Cerebellar nuclear complex (tissue), 1 donor: ENCODE measurements at places on chromosomes 5 and 9.

- DNase-seq: no peak
Measured at GRCh38 chr5:6714226-6715041, 1.2 kb downstream of the TENT4A start.

DNA sequence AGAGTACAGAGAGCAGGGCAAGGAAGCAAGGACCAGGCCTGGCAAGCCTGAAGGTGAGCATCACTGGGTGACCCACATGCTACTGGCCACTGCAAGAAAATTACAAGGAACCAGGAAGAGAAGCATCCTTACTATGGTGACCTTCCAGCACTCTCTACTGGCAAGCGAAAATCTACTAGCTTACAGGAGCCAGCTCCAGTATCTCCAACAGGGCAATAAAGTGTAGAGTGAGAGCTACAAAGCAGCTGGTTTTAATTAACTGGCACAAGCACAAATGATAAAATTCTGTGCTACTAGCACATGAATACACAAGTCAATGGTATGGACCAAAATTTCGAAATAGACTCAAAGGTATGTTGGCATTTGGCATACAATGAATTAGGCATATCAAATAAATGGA, 113.3 kb upstream of the CAST start:
- no peak for DNase-seq

GRCh38 chr9:89684218-89684617, 79.4 kb downstream of the GADD45G start:
- DNase-seq: no peak

DNA sequence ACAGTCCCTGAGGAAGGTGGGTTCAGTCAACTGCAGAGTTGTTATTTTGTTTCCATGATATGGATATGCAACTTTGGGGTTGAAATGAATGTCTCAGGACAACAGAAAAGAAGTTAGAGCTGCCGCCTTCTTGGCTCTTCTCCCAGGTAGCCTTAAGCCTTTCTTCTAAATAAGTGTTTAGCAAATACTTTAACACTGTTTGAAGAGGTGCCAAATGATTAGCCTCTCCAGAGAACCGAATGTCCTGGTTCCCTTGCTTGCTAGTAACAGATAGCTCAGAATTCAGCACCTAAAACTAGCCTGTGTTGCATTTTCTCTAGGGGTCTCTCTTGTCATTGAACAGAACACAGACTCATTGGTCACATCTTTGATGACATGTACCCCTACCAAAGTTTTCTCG, 127.7 kb upstream of the PIK3R1 start:
- no peak for DNase-seq

GRCh38 chr5:76154009-76154690, 71.0 kb downstream of the SV2C start:
- DNase-seq: no peak

DNA sequence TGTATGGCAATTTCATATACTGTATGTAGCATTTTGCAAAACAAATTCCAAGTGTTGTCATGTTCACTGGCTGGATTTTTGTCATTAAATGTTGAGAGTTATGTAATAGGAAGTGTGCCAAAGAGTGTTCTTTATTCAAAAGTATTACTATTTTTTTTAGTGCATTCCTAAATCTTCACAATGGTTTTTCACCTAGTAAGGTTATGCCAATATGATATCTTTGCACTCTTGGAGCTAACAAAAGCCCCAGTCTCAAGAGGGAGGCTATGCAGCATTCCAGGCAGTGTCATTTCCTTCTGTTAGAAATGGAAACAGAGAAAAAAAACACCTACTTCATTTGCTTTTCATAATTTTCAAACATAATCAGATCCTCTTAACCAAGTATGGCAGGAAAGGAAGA, 5.1 kb upstream of the SSBP2 start:
- no peak for DNase-seq

DNA sequence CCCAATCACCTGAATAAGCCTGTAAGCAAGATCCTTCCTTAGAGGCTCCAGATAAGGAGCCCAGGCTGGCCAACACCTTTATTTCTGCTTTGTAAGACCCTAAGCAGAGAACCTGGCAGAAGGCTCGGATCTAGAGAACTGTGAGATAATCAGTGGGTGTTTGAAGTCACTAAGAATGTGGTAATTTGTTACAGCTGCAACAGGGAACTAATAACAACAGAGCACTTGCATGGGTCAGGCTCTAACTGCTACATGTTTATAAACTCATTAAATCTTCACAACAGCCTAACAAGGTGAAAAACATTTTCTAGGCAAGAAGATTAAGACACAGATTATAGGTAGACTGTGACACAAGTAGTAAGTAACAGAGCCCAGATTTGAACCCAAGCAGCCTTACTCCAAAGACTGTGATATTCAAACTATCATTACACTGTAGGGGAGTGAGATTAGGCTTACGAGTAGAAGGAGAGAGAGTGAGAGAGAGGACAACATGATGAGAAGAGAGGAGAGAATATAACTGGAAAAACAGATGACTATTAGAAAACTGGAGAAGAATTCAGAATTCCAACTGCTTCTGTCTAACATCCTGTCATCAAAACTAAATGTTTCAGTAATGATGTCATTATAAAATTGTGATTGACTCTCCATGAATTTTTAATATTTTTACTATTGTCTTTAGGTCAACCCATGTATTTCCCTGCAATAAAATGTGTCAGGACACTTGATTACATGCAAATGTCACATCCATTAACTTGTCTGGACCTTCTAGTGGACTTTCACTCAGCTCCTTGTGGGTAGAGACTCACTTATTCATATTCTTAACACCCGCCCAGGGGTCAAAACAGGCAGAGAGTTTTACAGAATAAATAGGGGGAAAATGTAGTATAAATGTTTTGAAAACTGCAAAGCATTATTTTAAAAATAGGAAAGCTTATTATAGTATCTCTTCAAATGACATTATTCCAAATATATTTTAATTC, 290.9 kb upstream of the RGMB start:
- DNase-seq: no peak

DNA sequence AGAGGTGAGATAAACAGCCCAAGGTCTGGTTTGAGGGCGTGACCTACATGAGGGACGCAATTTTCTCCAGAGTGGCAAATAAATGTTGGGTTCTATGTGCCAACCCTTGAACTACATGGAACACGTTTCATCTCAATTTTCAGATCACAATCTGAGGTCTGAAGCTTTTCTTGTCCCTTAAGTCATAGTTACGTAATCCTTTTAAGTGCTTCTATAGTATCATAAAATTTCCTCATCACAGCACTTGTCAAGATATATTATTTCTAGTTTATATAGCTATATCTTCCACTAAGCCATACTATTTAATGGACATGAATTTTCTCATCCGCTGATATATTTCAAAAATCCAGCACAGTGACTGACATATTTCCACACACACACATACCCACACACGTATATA, 53.1 kb upstream of the GRIN3A start:
- no peak for DNase-seq

DNA sequence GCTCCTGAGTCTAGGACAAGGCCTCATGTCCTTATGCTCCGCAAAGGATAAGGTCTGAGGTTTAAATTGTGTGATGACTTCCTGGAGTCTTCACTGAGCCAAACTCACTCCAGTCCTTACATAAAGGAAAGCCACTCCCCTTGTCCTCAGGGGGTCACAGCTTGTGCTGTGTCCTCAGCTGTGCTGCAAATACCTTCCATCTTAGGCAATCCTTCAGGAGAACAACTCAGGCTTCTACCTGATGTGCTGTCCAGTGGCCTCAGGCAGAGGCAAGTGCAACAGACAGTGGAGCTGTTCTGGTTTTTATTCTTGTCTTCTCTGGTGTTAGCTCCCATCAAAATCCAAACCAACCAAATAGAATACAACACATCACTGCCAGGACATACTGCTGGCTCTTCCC, 151.5 kb downstream of the TAF11L14 start:
- DNase-seq: no peak

GRCh38 chr5:68320413-68320986, 104.9 kb downstream of the PIK3R1 start:
- no peak for DNase-seq

GRCh38 chr9:94644543-94644942, 5.2 kb upstream of the FBP1 start:
- no peak for DNase-seq

DNA sequence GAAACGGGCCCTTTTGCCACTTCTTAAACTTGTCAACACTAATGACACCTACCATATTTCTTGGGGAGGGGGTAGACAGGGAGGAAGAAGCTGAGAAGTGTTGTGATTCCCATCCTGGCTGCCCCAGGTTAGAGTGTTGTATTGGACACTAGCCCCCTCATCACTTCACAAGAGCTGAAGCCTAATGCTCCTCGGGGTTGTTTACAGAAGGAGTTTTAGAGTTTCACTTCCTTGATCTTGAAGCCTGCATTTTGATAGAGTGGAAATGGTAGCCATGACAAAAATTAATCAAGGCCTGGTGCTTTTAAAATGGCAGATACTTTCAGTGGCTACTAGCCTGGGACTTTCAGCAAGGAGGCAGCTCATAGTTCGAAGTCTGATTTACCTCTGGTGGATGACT, 11.0 kb upstream of the FAM120AOS start:
- DNase-seq: no peak

GRCh38 chr5:124630767-124631704, 115.4 kb downstream of the ZNF608 start:
- no peak for DNase-seq

DNA sequence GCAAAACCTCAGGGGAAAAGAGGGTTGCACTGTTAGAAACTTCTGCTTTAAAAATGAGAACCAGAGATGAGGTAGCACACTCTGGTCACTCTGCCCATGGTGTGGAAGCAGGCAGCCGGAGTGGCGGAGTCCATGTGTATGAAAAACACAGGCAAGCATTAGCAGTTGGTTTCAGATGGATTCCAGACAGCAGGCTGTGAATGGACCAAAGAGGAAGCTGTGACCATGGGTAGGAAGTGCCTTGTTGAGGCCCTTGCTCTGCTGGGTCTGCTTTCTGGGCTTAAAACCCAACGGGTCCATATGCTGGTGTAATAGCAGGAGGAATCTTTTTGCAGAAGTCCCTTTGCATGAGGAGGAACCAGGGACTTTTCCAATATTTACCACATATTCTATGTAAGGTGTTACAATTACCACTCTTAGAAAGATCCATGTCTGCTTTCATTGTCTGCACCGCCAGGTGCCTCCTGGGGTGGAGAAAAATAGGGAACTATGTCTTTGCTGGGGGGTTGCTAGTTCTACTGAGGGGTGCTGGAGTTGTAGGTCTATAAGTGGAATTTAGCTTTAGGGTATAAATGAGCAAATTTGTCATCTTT, 77.0 kb downstream of the ANKRD55 start:
- no peak for DNase-seq

DNA sequence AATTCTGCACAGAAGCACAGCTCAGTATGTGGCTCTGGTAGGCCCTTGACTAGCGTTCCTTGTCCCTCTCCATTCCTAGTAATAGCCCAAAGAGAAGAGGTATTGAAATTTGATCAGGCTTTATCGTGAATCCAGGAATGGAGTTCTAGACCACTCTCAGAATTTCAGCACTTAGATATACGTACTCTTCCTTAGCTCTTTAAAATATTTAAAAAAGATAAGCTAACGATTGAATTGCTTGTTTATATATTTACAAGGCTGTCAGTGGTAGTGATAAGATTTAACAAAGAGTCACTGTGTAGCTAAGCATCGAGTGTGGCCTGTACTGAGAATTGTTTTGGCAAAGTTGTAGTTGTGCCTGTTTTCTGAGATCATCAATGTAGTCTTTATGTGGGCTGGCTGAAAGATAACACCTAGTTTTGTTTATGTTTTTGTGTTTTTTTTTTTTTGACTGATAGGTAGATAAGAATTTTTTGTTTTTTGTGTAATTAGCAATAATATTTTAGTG, 2.5 kb downstream of the KIAA1958 start:
- DNase-seq: no peak

DNA sequence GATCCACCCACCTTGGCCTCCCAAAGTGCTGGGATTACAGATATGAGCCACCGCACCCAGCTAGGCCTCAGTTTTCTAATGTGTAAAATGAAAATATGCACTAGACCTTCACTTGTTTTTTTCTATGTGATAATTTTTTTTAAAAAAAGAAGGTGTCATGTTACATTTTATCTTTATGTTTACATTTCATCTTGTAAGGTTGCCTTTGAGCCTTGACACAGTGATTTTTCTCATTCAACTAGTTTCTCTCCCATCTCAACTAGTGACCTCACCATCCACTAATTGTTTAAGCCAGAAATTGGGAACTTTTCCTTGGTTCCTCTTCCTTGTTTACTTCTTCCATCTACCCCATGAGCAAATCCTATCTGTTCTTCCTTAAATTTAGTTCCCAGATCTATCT, 21.5 kb downstream of the TMC1 start:
- DNase-seq: no peak

DNA sequence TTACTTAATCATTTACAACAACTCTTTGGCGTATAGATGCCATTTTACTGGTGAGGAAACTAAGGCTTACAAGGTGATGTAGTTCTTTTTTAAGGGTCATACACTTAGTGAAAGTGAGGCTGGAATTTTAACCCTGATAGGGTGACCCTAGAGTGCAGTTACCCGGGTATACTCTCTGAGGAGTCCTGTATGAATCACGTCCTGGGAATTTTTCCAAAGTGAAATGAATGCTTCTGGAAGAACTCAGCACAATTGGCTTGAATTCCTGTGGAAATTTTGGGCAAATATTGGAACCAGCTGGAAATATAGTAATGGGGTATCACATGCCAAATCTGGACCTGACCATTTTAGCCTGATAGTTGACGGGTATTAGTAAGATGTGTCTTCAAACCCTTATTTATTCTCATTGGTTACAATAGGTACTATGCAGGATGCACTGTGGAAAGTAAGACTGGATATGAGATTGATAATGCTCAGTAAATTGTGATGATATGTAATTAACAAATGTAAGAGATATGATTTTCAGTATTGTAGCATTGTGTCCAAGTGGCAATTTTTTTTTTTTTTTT, 14.8 kb downstream of the SUB1 start:
- no peak for DNase-seq

DNA sequence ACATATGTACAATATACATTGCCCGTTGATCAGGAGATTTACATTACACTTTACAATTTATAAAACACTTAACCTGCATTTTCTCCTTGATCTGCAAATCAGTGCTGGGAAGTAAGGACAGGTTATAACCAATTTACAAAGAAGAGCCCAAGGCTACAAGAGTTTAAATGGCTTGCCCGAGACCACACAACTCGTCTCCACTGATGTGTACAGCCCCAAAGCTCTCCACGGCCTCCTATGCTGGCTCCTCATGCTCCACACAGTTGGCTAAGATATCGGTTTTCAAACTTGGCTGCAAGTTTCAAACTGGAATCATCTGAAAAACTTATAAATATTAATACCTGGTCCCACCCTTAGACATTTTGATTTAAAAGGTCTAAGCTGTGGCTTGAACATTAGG, 10.3 kb downstream of the ACTL7B start:
- DNase-seq: no peak

GRCh38 chr9:87516926-87517290, 19.2 kb downstream of the DAPK1 start:
- no peak for DNase-seq
